ENCODE measurements at places on chromosomes 1 and 21. TPM values are rescaled to one million over a fixed set of nuclear protein-coding genes. Genes with fewer than 3 reads are reported as not detected.

The NEK2 gene
- 38.5 TPM for total RNA-seq

The PADI4 gene
- not detected for total RNA-seq

The CD1B gene
- not detected for total RNA-seq

The SELP gene
- total RNA-seq, result not detected

The CBR3 gene
- total RNA-seq, result 15.5 TPM

The LRRIQ3 gene
- total RNA-seq, result 0.82 TPM

The LCE3E gene
- total RNA-seq, result not detected

The TRAF5 gene
- 7.2 TPM for total RNA-seq

The CCDC17 gene
- total RNA-seq, result 0.37 TPM

The SLAMF9 gene
- total RNA-seq, result 0.22 TPM

The GABPA gene
- total RNA-seq, result 7.3 TPM

The FAM72A gene
- total RNA-seq, result 12.1 TPM

The KRTAP10-7 gene
- not detected for total RNA-seq

The OLIG2 gene
- total RNA-seq, result not detected

The DNM3 gene
- 0.51 TPM for total RNA-seq

The SPSB1 gene
- total RNA-seq, result 28.1 TPM

The FMOD gene
- 0.01 TPM for total RNA-seq

The CRYAA gene
- total RNA-seq, result not detected

The GSTM4 gene
- total RNA-seq, result 10.1 TPM
